ENCODE measurements at places on chromosomes 11 and 22. TPM values are rescaled to one million over a fixed set of nuclear protein-coding genes. Genes with fewer than 3 reads are reported as not detected.

DNA sequence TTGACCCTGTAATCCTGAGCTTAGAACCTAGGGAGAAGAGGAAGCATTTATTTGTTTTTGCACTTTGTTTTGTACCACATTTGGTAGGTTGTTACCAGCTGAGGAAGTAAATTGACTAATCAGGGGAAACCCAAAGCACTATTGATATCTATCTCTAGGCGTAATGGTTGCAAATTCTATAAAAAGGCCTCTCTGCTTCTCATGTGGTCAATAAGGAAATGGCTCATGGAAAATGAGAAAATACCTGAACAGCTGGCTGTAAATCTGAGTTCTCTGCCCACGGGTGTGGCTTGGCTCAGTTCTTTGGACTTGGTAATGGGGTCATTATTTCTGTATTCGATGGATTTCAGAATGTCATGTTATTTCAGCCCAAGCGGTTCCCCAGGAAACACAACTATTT is 42.4 kb downstream of the BARX2 start:
- no peaks in the 10 kb centered on the region for H3K36me3 ChIP-seq
- DNase-seq, result no peak
- H3K4me3 ChIP-seq, result no peak overlapping the region
- H3K27me3 ChIP-seq, result no peaks in the 10 kb centered on the region
- no peak overlapping the region for H3K27ac ChIP-seq

DNA sequence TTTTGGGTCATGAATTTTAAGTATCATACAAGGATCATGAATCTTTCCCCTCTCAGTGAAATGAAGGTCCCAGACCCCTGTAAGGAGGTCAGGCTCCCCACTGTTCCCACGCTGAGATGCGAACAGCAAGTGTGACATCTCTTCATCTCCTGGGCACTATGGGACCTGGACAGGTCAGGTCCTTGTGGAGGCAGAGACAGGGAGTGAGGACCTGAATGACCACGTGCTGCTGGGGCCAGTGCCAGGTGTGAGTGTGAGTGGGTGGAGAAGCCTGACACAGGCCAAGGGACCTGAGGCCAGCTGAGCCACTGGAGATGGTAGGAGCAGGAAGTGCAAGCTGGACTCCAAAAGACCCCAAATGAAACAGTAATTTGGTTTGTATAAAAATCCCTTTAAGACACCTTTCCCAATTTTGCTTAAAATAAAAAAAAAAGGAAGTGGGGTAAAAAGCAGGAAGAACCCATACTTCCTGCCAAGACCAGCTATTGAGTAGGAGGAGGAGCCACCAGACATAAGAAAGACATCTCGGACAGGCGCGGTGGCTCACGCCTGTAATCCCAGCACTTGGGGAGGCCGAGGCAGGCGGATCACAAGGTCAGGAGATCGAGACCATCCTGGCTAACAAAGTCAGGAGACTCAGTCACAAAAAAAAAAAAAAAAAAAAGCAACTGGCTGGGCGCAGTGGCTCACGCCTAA is 35.4 kb upstream of the SERPIND1 start:
- no peak overlapping the region for H3K27ac ChIP-seq
- no peak overlapping the region for H3K4me3 ChIP-seq
- H3K36me3 ChIP-seq, result peaks cover 19% of the 10 kb centered on the region
- no peaks in the 10 kb centered on the region for H3K4me1 ChIP-seq

DNA sequence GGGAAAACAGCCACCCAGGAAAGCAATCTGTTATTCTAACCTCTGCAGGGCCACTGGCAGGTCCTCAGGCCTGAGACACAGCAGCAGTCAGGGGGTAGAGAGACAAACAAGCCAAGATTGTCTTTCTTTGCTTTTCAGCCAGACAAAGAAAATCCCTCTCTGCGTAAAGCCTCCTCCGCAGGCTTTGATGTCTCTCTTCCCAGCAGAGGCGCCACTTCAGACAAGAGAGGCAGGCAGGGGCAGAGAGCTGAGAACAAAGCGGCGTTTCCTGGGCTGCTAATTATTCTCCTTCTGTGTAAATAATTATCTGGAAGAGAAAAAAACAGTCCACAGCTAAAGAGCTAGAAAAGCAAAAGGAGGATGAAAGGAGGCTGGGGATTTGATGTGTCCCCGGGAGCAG is 102.7 kb upstream of the SEZ6L start:
- no peaks in the 10 kb centered on the region for H3K27me3 ChIP-seq
- H3K4me3 ChIP-seq, result no peak overlapping the region
- H3K27ac ChIP-seq, result no peak overlapping the region
- no peaks in the 10 kb centered on the region for H3K36me3 ChIP-seq
- H3K4me1 ChIP-seq, result no peaks in the 10 kb centered on the region

DNA sequence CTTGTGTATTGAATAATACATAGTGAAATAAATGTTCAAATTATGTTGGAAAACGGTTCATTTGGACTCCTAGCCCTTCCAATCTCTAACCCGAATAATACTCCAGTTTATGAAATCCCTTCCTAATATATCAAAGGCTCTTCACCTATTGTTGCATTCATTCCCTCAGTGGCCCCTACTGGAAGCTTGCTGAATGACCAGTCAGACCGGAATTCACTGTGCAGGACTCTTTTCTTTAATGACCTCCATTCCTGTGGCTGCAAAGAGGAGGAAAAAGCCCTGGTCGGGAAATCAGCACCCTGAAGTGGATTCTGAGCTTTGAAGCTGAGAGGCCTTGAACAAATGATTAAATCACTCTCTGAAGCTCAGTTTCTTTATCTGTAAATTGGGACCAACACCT is 19.1 kb upstream of the RCN1 start:
- no peaks in the 10 kb centered on the region for H3K36me3 ChIP-seq
- H3K27me3 ChIP-seq, result no peaks in the 10 kb centered on the region
- no peaks in the 10 kb centered on the region for H3K4me1 ChIP-seq
- H3K27ac ChIP-seq, result no peak overlapping the region
- H3K4me3 ChIP-seq, result no peak overlapping the region
- no peak for DNase-seq

GRCh38 chr11:76772100-76772782 is 10.9 kb upstream of the TSKU start:
- no peak overlapping the region for H3K4me3 ChIP-seq
- no peaks in the 10 kb centered on the region for H3K27me3 ChIP-seq
- H3K4me1 ChIP-seq, result peaks cover 51% of the 10 kb centered on the region
- H3K36me3 ChIP-seq, result no peaks in the 10 kb centered on the region
- H3K27ac ChIP-seq, result peak overlapping the region; percentile 85

- peaks cover 4% of the 10 kb centered on the region for H3K4me1 ChIP-seq
- DNase-seq, result no peak
- peak overlapping the region; percentile 97 for H3K27ac ChIP-seq
- H3K36me3 ChIP-seq, result peaks cover 16% of the 10 kb centered on the region
Observed at GRCh38 chr11:33040862-33041453, 1.6 kb downstream of the TCP11L1 start.

DNA sequence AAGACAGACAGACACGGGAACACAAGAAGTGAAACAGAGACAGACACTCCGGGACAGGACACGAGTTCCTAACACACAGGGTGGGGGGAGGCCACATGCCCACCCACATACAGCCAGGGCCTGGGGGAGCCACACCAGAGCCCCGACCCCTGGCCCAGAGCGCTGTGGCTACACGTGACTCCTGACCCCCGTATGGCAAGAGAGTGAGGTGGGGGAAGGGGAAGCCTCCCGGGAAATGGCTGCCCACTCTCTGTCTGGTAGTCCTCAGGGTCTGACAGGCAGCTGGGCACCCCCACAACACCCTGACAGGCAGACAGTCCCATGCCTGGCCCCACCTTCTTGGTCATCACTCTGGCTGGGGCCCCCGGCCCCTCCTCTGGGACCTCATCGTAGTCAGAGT is 38.6 kb upstream of the PDE2A start:
- no peak overlapping the region for H3K4me3 ChIP-seq
- peaks cover 46% of the 10 kb centered on the region for H3K36me3 ChIP-seq
- H3K27me3 ChIP-seq, result no peaks in the 10 kb centered on the region
- no peaks in the 10 kb centered on the region for H3K4me1 ChIP-seq
- no peak for DNase-seq

DNA sequence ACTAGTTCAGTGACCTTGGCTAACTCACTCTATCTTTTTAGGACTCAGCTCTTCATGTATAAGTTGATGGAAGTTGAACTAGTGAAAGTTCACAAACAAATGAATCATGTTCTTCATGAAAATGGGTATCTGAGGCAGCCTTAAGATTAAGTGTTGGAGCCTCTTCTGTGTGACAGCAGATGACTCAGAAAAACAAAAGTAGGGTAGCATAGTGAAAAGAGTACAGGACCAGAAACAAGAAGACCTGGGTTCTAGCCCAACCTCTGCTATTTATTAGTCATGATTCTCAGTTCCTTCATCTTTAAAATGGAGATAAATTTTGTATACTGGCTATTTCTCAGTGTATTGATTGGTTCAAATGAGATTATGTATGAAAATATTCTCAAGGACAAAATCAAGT is 60.2 kb downstream of the USP35 start:
- H3K4me3 ChIP-seq, result no peak overlapping the region
- H3K4me1 ChIP-seq, result peaks cover 16% of the 10 kb centered on the region
- H3K27me3 ChIP-seq, result no peaks in the 10 kb centered on the region
- no peak overlapping the region for H3K27ac ChIP-seq

DNA sequence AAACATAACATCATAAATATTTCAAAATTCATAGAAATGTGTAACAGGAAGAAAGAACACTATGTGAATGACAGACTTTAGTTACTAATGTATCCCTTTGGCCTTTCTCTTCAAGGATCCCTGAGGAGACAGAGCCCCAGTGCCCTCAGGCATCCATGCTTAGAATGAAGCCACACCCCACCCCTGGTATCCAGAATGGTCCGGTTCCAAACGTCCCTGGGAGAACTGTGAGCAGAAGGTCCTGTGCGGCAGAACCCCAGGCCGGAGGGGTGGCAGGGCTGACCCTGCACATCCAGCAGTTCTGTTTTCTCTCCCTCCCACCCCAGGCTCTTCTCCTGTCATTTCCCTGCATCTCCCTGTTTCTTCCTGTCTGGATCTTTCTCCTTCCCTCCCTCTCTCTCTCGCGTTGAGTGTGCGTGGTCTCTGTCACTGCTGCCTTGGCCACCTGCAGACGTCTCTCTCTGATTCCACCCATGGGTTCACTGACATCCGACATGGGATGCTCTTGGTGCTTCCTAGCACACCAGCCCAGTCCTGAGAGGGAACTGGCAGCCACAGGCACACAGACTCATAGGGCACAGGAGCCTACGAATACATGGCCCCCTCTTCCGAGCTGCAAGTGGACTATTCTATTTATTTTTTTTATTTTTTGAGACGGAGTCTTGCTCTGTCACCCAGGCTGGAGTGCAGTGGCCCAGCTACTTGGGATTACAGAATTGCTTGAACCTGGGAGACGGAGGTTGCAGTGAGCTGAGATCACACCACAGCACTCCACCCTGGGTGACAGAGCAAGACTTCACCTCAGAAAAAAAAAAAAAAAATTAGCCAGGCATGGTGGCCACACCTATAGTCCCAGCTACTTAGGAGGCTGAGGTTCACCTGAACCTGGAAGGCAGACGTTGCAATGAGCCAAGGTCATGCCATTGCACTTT is 5.7 kb downstream of the RFPL1 start:
- no peaks in the 10 kb centered on the region for H3K36me3 ChIP-seq
- no peak overlapping the region for H3K4me3 ChIP-seq
- DNase-seq, result no peak
- H3K27ac ChIP-seq, result no peak overlapping the region
- H3K4me1 ChIP-seq, result no peaks in the 10 kb centered on the region
- H3K27me3 ChIP-seq, result no peaks in the 10 kb centered on the region

DNA sequence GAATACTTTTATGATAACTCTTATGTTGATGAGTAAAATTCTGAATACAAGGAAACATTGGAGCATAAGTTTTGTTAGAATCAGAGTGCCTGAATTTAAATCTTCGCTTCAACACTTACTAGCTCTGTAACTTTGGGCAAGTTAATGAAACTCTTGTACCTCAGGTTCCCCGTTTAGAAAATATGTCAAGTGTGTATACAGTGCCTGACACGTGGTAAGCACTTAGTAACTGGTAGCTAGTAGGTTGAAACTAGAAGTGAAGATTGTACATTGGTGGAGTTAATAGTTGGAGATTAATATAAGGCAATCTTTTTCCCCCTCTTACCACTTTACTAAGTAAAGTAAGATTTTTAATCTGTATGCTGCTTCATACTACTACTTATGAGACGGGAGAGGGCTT is 24.8 kb upstream of the NAT10 start:
- H3K4me1 ChIP-seq, result no peaks in the 10 kb centered on the region
- peaks cover 70% of the 10 kb centered on the region for H3K36me3 ChIP-seq
- H3K4me3 ChIP-seq, result no peak overlapping the region
- H3K27me3 ChIP-seq, result no peaks in the 10 kb centered on the region

DNA sequence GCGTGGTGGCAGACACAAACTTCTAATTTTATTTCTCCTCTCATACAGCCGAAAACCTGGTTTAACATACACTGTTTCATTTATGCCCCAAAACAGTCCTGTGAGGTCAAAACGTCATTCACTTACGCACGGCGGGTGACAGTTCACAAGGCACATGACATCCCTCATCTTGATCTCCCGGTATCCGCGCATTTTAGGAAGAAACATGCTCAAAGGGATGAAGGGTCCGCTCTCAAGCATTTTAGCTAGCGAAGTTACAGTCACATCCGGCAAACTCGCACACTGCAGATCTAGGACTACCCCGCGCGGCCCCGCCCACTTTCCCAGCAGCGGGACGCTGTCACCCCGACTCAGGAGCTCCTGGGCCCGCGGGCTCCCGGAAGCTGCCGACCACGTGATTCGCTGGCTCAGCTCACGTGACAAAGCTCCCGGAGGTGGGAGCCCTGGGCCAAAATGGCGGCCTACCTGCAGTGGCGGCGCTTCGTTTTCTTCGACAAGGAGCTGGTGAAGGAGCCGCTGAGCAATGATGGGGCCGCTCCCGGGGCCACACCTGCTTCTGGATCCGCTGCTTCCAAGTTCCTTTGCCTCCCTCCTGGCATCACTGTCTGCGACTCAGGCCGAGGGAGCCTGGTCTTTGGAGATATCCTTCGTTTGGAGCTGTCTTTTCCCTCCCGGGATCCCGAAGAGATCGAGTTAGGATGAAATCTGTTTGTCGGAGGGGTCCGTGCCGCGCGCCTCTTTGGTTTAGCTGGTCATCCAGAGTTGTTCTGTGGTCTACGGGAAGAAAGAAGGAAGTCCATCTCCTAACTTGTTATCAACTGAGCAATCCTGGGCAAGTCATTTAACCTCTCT is at the start of gene VPS11:
Gene VPS11 (plus strand): TSS at position 448 of the 852 bp plus-strand sequence. CDS start 6 bp downstream, at position 454.
- H3K4me1 ChIP-seq, result peaks cover 10% of the 10 kb centered on the region
- peak; percentile 89 for DNase-seq
- H3K27ac ChIP-seq, result peak within 1 kb of the TSS; percentile 89
- no peaks in the 10 kb centered on the region for H3K27me3 ChIP-seq

DNA sequence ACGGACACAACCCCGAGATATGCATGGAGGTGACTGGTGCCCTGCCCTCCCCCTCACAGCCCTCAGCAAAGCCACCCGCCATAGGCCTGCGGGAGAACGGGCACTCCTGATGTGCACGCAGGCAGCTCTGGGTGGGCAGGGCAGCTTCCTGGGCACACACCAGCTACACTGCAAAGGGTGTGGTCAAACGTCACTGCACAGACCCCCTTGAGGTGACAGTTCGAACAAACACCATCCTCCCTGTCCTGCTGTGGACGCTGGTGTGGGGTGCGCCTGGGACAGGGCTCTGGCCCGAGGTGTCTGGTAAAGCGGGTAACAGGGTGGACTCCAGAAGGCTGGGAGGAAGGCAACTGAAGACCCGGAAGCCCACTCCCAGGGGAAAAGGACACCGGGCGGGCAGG is 21.9 kb upstream of the MOB2 start:
- H3K36me3 ChIP-seq, result no peaks in the 10 kb centered on the region
- H3K4me1 ChIP-seq, result peaks cover 30% of the 10 kb centered on the region
- no peak overlapping the region for H3K4me3 ChIP-seq
- no peak for DNase-seq
- peak overlapping the region; percentile 80 for H3K27ac ChIP-seq
- H3K27me3 ChIP-seq, result no peaks in the 10 kb centered on the region

The SCGB2A2 gene
- total RNA-seq, result not detected

The OR8D4 gene
- not detected for total RNA-seq

The SYT13 gene
- total RNA-seq, result not detected

The FGF19 gene
- total RNA-seq, result not detected

The TREH gene
- not detected for total RNA-seq

All from ascending aorta (tissue), 2 donors.